ENCODE measurements at places on chromosomes 2 and 18.

DNA sequence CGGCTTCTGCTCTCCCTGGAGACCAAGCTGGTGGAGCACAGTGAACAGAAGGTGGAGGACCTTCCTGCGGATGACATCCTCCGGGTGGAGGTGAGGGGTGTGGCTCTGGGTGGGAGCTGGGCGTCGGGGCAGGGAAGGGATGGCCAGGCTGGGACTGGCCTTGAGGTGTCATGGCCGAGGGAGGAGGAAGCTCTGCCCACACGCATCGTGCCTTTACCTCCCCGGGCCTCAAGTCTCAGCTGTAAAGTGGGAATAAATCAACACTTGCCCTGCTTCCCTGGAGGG is 98.2 kb downstream of the DYSF start:
- DNase-seq: no peak

DNA sequence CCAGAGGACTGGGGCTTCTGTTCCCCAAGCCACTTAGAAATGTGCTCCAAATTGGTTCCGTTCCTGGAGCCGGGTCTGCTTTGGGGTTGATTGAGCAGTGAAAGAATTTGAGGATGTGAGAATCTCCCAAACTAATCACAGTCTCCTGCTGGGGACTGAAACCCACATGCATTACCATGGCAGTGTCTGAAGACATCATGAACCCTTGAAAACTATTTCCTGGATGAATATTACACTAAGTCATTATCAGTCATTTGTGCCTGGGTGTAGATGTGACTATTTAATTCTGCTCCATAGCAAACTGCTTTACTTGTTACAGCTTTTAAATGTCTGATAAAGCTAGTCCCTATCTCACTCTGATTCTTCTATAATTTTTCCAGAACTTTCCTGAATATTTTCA is 27.6 kb downstream of the SPP2 start:
- no peak for DNase-seq

- DNase-seq: no peak
Observed at GRCh38 chr2:55419233-55419678, 400 bp downstream of the CCDC88A start.

- no peak for DNase-seq
Observed at GRCh38 chr2:130720528-130720927, 8.3 kb upstream of the GPR148 start.

DNA sequence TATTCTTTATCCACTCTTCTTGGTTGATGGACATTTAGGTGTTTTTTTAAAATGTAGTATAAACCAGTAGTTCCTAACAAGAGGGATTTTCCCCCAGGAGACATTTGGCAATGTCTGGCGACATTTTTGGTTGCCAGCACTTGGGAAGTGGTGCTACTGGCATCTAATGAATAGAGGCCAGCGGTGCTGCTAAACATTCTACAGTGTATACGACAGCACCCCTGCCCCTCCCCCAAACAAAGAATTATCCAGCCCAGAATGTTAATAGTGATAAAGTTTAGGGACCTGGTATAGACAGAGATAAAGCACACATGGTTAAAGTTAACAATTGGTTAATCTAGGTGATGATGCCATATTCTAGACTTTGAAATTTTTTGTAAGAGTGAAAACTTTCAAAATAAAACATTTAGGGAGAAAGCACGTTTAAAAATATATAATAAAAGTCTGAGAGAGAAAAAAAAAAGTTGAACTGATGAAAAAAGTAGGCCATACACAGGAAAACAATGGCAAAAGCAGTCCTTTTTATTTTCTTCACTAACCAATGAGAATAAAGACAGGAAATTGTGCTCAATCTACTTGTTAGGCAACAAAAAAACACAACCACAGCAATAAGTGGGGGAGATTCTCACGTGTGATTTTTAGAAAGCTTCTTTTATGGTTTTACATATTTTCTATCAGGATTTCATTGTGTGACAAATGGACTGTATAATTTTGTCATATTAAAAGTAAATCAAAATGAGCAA is 14.8 kb downstream of the FBXO48 start:
- no peak for DNase-seq

- no peak for DNase-seq
Observed at GRCh38 chr2:226712941-226713340, 86.7 kb downstream of the IRS1 start.

DNA sequence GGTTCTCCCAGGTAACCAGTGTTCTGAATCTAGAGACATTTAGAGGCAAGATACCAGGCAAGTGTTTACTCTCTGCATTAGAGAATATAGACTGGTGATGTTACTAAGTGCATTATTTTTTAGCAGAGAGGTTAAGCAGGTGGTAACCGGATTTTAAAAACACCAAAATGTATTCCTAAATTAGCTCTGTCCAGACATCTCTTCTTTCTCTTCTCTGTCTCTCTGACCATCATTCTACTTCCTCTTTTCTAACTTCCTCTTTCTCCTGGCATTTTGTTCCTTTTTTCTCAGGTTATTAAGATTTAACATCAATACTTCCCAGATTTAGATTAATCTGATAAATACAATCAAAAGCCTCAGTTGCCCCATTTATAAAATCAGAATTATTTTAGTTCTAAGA is 31.7 kb upstream of the DYNC1I2 start:
- DNase-seq: no peak

- no peak for DNase-seq
Observed at GRCh38 chr2:120470041-120470965, 124.4 kb downstream of the INHBB start.

DNA sequence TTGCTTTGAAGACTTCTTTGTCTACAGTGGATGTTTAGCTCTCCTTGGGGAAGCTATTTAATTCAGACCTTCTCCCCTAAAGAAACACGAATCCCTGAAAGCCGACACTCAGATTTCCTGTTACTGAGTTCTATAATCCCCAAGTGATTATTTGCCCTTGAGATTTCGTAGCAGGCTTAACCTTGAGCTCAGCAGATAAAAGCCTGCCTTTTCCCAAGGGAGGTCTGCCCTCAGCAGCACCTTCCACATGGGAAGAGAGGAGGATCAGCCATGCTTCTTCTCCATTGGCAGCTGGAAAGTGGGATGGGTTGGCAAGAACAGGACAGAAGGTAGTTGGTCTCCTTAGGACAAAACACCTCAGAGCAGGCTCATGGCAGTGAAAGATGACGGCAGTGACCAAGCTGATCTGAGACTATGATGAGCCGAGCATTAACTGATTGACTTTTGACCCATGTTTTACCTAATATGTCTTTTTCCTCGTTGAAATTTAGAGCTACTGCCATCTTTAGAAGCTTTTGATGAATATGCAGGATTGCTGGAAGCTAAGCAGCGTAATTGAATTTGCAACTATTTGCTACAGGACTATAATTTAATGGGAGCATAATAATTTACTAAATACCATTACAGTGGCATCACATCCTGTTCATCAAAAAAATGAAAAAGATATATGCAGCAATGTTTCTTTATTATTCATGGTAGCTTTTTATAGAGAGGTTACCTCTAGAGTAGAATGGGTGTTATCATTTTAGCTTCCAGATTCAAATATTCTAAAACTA is 511.1 kb upstream of the ID2 start:
- DNase-seq: no peak

GRCh38 chr2:188940171-188940570 is 34.0 kb upstream of the COL3A1 start:
- DNase-seq: no peak

DNA sequence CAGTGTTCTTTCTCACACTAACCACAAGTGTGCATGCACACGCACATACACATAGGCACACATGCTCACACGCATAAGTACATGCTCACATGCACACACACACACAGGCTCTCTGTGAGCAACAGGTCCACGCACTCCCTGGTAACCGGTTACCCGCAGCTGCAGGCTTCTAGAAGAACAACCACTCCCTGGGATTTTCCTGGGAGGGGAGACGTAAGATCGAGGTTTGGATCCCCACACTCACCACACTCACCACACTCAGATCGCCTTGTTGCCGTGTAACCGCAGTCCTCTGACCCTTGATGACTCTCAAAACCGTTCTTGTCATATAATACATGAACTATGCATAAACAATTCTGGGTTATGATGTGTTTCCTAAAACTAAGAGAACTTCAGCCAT is 42.2 kb downstream of the TTC32 start:
- no peak for DNase-seq

GRCh38 chr2:148875387-148876051 is 492 bp downstream of the KIF5C start:
- DNase-seq: no peak

GRCh38 chr2:46989491-46990230 is 74.1 kb upstream of the MCFD2 start:
- no peak for DNase-seq

All from kidney capillary endothelial cell (primary cell).